Muscle of leg (tissue), 16 donors: ENCODE measurements at places on chromosomes 12 and 14.

DNA sequence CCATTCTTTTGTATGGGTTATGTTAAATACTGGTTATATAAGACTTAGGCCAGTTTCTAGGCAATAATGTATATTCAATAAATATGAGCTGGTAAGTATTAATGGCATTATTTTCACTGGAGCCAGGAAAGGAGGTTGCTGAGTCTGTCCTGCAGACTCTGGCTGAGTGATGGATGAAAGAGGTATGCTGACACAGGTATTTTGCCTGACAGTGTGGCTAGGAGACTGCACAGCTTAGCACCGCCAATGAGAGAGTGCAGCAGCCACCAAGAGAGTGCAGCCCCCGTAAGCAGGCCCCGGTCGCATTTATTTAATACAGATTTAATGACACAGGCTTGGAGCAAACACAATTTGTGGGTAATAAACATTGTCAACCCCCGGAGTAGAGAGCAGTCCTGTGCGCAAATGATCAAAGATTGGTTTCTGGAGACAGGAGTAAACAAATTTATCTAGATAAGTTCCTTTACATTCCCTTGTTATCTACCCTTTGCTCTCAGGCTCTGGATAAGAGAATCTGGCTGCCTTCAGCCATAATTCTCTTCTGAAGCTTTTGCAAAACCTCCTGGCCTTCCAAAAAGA is 37.4 kb downstream of the TMTC3 start:
- no peaks in the 10 kb centered on the region for H3K4me1 ChIP-seq
- no peak for DNase-seq
- H3K27me3 ChIP-seq: no peaks in the 10 kb centered on the region
- no peak overlapping the region for H3K27ac ChIP-seq

DNA sequence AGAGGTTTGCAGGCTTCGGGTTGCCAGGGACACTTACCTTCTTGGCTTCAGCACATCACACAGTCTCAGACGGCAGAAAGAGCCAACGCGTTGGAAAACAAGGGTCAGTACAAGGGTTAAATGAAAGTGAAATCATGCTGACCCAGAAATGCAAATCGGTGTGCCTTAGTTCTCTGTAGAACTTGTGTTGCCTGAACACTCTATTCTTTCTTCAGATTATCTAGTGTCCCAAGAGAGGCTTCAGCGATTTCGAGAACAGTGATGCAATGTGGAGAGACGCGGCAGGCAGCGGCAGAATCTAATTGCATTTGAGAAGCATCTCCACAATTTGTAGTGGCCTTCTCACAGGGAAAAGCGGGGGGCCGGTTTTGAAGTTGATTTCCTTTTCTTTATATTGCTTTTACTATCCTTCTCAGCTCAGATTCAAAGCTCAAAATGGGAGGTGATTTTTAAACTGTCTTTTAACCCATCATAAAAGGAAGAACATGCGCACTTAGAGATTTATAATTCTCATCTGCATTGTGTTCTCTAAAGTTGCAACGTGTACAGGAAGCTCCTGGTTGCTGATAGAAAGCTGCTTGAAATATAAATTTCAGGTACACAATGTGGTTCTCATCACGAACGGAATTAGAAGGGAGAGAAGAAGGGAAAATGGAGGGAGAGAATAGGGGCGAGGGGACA is 67.8 kb upstream of the EGLN3 start:
- H3K36me3 ChIP-seq: no peaks in the 10 kb centered on the region
- DNase-seq: peak; percentile 90
- H3K27ac ChIP-seq: peak overlapping the region; percentile 80
- no peaks in the 10 kb centered on the region for H3K4me1 ChIP-seq

DNA sequence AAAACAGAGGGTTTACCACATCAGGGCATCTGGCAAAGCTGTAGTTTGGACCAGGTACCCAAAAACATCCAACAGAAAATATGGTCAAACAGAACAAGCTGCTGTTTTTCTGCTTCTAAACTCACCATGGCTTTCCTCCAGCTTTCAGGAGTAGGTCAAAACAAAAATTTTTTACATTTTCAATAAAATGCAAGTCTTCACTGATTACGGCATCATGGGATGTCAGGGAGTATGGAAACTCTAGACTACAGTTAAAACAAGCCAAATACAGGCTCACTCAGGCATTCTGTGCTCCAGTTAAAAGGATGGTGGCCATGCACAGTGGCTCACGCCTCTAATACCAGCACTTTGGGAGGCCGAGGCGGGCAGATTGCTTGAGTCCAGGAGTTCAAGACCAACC is 47.1 kb upstream of the PSMA6 start:
- H3K27me3 ChIP-seq: no peaks in the 10 kb centered on the region
- H3K27ac ChIP-seq: peak overlapping the region; percentile 16
- peak; percentile 65 for DNase-seq
- no peaks in the 10 kb centered on the region for H3K36me3 ChIP-seq
- no peak overlapping the region for H3K4me3 ChIP-seq

- no peak overlapping the region for H3K27ac ChIP-seq
- no peak overlapping the region for H3K4me3 ChIP-seq
- no peaks in the 10 kb centered on the region for H3K27me3 ChIP-seq
Measured at GRCh38 chr12:127832172-127832571, 434.8 kb upstream of the TMEM132C start.

DNA sequence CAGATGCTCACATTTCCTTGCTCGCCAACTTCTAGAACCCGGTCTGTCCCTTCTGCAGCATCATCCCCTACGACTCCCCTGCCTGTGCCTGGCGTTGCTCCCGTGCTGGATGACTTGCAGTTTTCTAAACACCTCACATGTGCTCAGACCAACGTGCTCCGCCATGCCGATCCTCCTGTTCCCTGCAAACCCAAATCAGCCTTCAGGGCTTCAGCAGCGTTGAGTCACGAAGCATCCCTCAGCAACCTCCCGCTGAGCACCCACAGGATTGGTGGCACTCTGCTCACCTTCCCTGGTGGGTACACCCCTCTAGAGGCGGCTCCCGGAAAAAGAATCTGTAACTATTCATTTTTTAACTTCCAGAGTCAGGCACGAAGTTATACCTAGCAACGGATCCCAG is 2.8 kb upstream of the PIWIL1 start:
- no peak overlapping the region for H3K4me3 ChIP-seq
- no peaks in the 10 kb centered on the region for H3K4me1 ChIP-seq
- no peaks in the 10 kb centered on the region for H3K36me3 ChIP-seq
- peaks cover 22% of the 10 kb centered on the region for H3K27me3 ChIP-seq

GRCh38 chr12:9381619-9382018 is 173.4 kb upstream of the PZP start:
- no peak overlapping the region for H3K4me3 ChIP-seq
- no peaks in the 10 kb centered on the region for H3K36me3 ChIP-seq
- no peaks in the 10 kb centered on the region for H3K27me3 ChIP-seq
- no peak overlapping the region for H3K27ac ChIP-seq

GRCh38 chr14:70646705-70647104 is 5.0 kb downstream of the TTC9 start:
- DNase-seq: no peak
- no peak overlapping the region for H3K27ac ChIP-seq
- no peak overlapping the region for H3K4me3 ChIP-seq
- peaks cover 11% of the 10 kb centered on the region for H3K4me1 ChIP-seq
- no peaks in the 10 kb centered on the region for H3K36me3 ChIP-seq

DNA sequence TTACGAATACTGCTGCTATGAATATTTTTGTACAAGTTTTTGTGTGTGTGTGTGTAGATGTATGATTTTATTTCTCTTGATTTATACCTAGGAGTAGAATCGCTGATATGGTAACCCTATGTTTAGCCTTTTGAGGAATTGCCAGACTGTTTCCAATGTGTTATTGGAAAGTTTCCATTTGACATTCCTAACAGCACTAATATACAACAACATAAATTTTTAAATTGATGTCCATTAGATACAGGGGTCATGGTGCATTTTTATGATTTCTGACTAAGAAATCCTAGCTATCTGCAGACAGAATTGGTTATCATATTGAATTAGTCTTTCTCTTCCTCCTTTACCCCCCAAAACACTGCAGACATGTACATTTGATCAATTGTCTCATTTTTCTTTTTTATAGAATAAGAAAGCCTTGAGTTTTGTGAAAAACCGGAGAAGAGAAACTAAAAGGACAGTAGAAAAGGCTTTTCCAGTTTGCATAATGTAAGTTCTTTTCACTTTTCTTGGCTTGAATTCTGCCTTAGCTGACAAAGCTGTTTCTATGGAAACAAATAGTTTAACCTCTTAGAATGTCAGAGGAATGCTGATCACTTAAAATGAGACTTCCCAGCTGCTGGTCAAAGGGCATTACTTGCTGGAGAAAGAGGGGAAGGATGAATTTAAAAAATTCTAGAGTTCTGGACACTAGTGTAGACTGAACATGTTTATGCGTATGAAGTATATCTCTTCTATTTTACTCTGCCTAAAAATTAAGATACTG is 28.2 kb downstream of the PALS1 start:
- H3K36me3 ChIP-seq: peaks cover 4% of the 10 kb centered on the region
- H3K4me1 ChIP-seq: peaks cover 8% of the 10 kb centered on the region
- peak overlapping the region; percentile 21 for H3K4me3 ChIP-seq
- no peaks in the 10 kb centered on the region for H3K27me3 ChIP-seq
- peak overlapping the region; percentile 92 for H3K27ac ChIP-seq

- peaks cover 18% of the 10 kb centered on the region for H3K36me3 ChIP-seq
- no peak overlapping the region for H3K4me3 ChIP-seq
- peak overlapping the region; percentile 47 for H3K27ac ChIP-seq
Measured at GRCh38 chr12:64459394-64459891, 7.5 kb downstream of the TBK1 start.

DNA sequence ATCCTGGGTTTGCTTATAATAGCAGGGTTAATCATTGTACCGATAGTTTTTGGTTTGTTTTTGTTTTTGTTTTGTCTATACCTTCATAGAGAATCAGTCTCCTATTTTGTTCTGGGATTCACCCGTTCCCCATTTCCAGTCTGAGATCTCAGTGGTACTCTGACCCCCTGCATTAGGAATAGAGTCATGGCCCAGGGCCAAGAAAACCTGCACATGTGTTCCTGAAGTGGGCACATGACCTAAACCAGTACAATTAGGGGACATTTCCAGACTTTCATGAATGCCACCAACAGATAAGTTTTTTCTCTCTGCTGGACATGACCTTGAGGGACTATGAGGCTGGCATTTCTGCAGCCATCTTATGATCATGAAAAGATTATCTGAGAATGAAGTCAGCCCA is 52.5 kb downstream of the MRPL42 start:
- no peak overlapping the region for H3K27ac ChIP-seq
- H3K4me3 ChIP-seq: no peak overlapping the region
- H3K36me3 ChIP-seq: no peaks in the 10 kb centered on the region
- no peaks in the 10 kb centered on the region for H3K27me3 ChIP-seq
- DNase-seq: no peak

DNA sequence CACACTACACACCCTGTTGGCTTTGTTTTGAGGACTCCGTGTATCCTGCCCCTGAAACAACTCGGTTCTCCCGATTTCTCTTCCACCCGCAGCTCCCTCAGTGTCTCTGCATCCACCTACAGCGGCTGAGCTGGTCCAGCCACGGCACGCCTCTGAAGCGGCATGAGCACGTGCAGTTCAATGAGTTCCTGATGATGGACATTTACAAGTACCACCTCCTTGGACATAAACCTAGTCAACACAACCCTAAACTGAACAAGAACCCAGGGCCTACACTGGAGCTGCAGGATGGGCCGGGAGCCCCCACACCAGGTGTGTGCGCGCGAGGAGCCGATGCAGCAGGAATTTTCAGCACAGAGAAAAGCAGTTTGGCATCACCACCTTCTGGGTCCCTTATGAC is 10.5 kb downstream of the ALKBH2 start:
- H3K27ac ChIP-seq: no peak overlapping the region
- no peak for DNase-seq
- peaks cover 50% of the 10 kb centered on the region for H3K36me3 ChIP-seq

GRCh38 chr14:99846808-99847207 is 53.6 kb downstream of the EML1 start:
- no peaks in the 10 kb centered on the region for H3K4me1 ChIP-seq
- no peaks in the 10 kb centered on the region for H3K27me3 ChIP-seq
- peaks cover 3% of the 10 kb centered on the region for H3K36me3 ChIP-seq
- no peak for DNase-seq
- H3K4me3 ChIP-seq: no peak overlapping the region
